ENCODE measurements at places on chromosomes 5 and 9.

DNA sequence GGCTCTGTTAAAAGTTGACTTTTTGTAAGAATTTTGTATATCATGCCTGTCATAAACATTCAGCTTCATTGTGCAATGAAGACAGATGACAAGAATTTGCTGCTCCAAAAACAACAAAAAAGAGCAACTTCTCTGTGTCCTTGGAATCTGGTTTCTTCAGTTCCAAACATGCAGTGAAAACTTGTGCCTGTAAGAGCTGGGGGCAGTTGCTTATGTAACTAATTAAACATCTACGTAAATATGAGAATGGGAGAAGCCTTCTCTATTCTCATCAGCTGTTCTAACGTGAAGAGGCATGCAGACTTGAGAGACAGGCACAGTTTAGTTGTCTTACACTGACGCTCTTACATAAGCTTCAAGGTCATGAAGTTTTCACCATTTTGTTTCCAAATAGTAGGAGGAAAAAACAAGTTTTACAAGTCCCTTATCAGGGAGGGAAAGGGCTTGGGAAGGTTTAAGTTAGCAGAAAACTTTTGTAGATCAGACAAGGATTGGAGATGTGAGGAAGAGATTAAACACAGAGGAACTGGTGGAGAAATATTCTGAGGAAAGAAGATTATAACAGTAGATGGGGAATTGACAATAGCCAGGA is 170.4 kb downstream of the RFK start:
- DNase-seq, result no peak

GRCh38 chr9:107224252-107224651 is 58.8 kb upstream of the RAD23B start:
- no peak for DNase-seq

DNA sequence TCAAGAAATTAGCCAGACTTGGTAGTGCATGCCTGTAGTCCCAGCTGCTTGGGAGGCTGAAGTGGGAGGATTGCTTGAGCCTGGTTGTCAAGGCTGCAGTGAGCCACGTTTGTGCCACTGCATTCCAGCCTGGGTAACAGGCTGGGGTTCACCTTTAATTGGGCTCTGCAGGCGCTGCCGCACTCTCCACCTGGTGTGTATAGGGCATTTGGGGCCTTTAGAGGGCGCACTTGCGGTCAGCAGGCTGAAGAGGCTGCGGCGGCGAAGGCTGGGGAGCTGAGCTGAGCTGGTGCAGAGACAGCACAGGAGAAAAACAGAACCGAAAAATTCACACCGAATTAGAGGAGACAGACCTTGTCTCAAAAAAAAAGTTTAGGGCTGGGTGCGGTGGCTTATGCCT is 31.2 kb downstream of the CDK7 start:
- no peak for DNase-seq

- DNase-seq, result no peak
Observed at GRCh38 chr5:148776261-148776660, 50.1 kb upstream of the ADRB2 start.

GRCh38 chr5:107401470-107402122 is 269.1 kb downstream of the EFNA5 start:
- no peak for DNase-seq

GRCh38 chr9:68577774-68578591 is 37.3 kb upstream of the TMEM252 start:
- DNase-seq, result no peak

GRCh38 chr5:74655206-74655605 is 14.7 kb upstream of the ENC1 start:
- DNase-seq, result no peak

- DNase-seq, result no peak
Observed at GRCh38 chr5:134549714-134550113, 24.2 kb downstream of the JADE2 start.

Data from colonic mucosa (tissue), 4 donors.